ENCODE measurements at places on chromosomes 12 and 14. TPM values are rescaled to one million over a fixed set of nuclear protein-coding genes. Genes with fewer than 3 reads are reported as not detected.

DNA sequence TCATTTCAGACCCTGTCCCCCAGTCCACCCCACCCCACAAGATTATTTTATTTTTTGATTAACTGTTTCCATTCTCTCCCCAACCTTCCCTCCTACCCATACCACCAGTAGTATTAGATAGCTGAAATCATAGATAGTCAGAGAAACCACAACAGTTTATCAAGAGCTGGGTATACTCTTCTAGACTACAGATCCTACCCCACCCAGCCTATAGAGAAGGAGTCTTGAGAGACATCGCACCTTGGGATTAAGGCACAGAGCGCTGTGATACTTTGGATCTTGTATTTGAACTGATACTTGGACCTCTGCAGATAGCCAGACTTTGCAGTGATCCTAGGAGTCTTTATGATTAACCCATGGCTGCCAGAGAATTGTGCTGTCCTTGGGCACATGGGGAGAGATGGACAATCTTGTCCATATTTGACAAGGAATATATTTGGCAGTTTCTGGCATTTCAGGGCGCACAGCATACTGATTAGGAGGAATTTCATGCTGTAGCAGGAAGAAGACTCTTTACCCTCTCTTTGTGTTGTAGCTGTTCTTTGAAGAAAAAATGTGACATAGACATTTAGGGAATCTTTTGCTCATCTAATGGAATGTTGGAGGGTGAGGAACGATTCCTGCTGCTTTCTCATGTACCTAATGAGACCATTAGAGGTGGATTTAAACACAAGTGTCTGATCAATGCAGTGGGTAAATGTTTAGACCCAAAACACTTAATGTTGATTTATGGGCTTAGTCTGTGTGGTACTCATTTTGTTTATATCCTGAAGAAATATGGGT is 982 bp downstream of the RBMS2 start:
- DNase-seq: no peak

GRCh38 chr14:42140831-42141279 is 534.2 kb downstream of the LRFN5 start:
- peak; percentile 5 for DNase-seq

DNA sequence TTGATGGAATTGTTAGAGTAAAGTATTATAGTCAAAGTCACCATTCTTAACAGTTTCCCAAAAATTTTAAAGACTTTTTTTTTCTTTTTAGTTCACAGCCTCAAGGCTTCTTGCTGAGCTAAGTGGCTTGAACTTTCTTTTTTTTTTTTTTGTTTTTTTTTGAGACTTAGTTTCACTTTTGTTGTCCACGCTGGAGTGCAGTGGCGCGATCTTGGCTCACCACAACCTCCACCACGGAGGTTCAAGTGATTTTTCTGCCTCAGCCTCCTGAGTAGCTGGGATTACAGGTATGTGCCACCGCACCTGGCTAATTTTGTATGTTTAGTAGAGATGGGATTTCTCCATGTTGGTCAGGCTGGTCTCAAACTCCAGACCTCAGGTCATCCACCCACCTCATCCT is 92.8 kb downstream of the SETD3 start:
- no peak for DNase-seq

- DNase-seq: no peak
Measured at GRCh38 chr14:31391473-31391872, 28.9 kb downstream of the HEATR5A start.

DNA sequence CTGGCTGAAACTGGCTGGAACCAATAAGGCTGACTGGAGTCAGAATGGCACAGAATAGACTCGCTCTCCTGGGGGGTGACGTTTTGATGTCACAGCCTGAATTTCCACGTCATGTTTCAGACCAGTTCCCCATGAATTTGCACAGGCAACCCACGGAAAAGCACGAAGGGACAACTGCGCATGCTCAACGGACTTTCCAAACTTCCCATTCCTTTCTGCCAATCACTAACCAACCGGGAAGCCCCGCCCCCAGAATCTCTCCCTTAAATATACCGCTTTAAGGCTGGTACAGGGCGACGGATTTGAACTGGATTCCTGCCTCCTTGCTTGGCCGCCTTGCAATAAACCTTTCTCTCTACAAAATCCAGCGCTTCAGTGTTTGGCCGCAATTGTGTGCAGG is 434.7 kb downstream of the APAF1 start:
- no peak for DNase-seq

- DNase-seq: no peak
Measured at GRCh38 chr12:20232931-20233675, 135.2 kb upstream of the PDE3A start.

DNA sequence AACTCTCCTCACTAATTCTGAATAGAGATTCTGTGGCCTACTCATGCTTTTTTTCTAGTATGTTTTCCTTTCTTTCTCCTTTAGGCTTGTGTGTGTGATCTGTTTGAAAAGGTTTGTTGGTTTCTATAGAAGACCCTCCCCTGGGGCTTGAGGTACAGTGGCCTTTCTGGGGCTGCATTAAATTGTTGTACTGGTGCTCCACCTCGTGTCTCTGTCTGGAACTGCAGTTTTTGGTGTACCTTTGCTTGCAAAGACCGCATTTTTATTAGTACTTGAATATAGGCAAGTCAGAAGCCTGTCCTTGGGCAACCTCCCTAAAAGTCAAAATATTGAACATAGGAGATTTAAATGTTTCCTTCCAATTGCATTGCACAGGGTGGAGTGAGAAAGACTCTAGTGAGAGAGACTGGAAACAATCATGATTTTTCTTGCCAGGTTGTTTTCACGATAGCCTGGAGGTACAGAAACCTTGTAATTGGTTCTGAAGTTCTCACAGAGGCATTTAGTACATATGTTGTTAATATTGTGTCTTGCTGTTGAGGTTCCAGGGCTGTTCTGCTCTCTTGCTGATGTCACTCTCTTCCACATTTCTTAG is 39.0 kb downstream of the SLCO1B1 start:
- peak; percentile 15 for DNase-seq

- no peak for DNase-seq
Measured at GRCh38 chr14:75181293-75182062, 5.1 kb upstream of the TMED10 start.

- DNase-seq: no peak
Measured at GRCh38 chr12:120689397-120690082, 2.6 kb downstream of the MLEC start.

MDGA2 gene
- not detected for total RNA-seq

OTOGL gene
- total RNA-seq: 0.32 TPM

LRP1-AS gene
- total RNA-seq: not detected

RTL1 gene
- not detected for total RNA-seq

DNA sequence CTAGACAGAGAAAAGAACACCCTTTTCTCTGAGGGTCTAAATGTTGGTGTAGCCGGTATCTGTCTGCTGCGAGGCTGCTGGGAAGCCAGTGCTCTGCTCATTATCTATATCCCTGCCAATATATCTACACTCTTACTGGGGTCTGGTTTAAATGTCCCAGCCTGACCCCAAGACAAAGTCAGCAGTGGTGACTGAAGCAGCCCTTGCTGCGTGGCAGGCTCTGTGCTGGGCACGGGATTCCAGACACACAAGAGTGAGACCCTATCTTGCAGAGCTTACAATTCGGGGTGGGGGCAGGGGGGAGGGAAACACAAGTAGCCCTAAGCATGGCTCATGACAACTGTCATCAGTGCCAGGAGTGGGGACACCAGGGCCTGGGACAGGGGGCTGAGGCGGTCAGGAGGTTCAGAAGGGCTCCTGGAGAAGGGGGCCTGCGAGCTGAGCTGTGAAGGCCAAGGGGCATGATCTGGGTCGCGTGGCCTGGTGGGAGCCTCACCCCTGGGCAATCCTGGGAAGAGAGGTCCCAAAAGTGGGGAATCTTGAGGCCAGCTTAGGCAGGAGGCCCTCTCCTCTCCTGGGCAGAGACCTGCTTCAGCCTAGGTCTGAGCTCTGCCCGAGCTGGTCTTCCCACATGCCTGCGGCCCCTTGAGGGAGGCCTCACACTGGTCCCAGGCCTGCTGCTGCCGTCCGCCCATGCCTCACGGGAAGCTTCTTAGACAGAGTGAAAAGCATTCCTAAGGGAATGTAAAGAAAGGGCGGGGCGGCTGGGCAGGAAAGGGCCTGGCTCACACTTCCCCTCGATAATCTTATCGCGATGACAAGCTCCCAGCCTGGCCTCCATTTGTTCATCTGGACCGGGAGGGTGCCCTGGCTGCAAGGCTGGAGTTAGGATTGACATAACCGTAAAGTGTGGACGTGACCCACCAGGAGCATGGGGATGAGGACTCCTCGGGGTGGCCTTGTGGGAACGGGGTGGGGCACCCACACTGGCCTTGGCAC is 7.3 kb upstream of the RCOR1 start:
- no peak for DNase-seq

HVCN1 gene
- total RNA-seq: not detected

GRCh38 chr14:92728759-92729364 is 19.6 kb downstream of the LGMN start:
- peak; percentile 43 for DNase-seq

DNA sequence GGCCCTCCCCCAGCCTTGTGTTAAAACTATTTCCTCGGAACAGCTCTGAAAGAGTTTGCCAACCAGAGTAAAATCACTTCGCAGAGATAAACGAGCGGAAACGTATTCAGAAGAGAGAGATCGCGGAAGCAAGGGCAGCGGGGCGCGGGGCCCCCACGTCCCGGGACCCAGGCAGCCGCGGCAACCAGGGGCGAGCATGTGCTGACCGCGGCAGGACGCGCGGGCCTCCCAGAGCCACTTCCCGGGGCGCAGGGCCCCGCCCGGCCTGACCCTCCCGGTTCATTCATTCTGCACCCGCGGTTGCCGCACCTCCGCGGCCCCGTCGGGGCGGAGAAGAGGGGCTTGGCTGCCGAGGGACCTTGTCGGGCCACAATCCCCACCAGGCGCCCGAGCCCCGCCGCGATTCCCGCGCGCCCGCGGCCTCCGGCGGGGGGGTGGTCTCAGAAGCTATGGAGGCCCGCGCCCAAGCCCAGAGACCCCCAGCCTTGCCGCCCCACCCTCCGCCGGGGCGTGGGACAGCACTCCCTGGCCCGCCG is 598 bp downstream of the UBE2N start:
- DNase-seq: peak; percentile 41

GRCh38 chr12:14254781-14255180 is 110.7 kb upstream of the ATF7IP start:
- DNase-seq: no peak

DNA sequence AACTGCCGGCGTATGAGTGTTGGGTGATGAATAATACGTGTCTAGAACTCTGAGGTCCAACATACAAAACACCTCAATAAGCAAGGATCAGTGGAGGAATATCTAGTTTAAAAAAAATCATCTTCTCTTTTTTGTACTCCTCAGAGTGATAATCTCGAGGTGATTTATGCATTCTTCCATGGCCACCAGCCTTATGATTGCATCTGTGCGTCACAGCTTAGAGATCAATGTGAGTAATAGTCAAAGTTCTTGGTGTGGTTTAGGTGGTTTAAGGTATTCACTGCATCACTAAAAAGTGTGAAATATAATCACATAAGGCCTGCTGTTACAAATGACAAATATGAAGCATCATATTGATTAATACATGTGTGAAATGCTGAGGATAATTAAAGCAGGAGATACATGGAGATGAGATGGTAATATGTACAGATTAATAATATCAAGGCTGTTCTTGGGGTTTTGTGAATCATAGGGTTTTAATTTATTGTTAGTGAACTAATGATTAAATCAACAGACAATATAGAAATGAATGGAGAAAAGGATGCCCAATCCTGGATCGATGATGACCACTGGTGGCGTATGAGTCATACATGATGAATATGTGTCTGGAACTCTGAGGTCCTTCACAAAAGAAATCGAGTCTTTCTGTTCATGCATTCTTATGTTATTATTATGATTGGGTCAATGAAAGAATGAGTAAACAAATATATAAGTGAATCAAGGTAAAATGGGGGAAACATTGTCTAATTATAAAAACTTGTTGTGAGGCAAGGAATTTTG is 68.8 kb upstream of the RTL1 start:
- no peak for DNase-seq

- peak; percentile 67 for DNase-seq
Measured at GRCh38 chr12:47779301-47779942, 6.4 kb downstream of the SLC48A1 start.
